Cortex of kidney (tissue), 1 donor: ENCODE measurements at places on chromosomes 12 and 14.

GRCh38 chr12:84785281-84785680 is 127.3 kb downstream of the SLC6A15 start:
- no peak for DNase-seq

DNA sequence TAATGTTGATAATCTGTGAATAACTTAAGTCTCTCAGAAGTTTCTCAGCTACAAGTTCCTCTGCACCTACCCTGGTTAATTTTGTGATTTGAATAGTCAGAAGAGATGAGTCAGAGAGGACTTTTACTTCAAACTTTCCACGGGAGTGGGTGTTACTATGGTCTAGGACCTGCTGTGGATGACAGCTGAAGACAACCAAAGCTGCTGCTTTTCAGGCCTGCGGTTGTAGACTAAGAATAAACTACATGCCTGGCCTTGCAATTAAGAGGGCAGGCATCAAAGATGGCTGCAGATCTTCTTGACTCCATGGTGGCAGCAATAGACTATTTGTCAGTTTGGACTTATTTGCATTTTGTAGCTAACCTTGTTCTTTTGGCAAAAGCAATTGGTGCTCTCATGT is 227.1 kb upstream of the KRR1 start:
- DNase-seq: no peak

DNA sequence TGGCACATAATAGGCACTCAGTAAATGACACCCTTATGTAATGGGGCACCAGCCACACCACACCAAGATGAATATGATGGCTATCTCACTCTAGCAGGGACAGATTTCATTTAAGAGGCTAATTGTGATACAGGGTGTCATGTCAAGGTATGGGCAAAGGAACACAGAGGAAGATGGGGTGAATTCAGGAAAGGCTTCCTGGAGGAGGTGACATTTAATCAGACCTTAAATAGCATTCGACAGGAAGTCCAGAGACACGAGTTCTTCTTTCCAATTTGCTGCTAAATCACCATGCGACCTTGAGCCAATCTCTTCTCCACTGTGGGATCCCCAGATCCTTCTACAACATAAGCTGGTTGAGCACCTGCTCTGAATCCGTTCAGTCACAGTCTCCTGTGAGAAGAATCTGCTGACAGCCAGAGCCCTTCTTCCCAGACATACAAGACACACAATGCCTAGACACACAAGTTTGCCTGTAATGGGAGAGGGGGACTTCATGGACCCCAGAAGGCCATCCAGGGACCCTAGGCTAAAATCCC is 1.5 kb upstream of the DTX1 start:
- no peak for DNase-seq

- no peak for DNase-seq
Observed at GRCh38 chr14:92686411-92686899, 62.0 kb downstream of the LGMN start.

- no peak for DNase-seq
Observed at GRCh38 chr12:127060310-127060847, 1206.6 kb upstream of the TMEM132C start.

DNA sequence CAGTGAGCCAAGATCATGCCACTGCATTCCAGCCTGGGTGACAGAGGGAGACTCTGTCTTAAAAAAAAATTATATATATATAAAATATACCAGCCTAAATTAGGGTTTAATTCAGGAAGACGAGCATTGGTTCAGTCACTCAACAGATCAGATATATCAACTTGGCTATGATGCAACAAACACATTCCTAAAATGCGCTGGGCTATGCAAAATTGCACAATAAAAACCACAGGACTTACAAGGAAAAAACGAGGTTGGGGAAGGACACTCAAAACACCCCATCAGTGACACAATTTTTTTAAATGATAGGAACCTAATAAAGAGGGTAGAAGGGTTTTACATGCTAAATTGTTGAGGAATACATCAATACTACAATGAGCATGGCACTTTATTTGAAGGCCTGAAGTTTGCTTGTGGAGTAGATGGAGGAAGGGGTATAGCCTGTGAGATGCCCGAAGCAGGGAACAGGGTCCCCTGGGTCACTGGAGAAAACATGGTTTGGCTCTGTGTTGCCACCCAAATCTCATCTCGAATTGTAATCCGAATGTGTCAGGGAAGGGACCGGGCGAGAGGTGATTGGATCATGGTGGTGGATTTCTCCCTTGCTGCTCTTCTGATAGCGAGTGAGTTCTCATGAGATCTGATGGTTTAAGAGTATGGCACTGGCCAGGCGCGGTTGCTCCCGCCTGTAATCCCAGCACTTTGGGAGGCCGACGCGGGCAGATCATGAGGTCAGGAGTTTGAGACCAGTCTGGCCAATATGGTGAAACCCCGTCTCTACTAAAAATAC is 71.2 kb downstream of the TNFAIP2 start:
- DNase-seq: no peak

GRCh38 chr12:113403435-113404415 is at the start of gene SDS:
Gene SDS, minus strand, starts transcription at chr12:113403887. Its CDS starts 4,179 bp downstream, at chr12:113399708.
- no peak for DNase-seq

DNA sequence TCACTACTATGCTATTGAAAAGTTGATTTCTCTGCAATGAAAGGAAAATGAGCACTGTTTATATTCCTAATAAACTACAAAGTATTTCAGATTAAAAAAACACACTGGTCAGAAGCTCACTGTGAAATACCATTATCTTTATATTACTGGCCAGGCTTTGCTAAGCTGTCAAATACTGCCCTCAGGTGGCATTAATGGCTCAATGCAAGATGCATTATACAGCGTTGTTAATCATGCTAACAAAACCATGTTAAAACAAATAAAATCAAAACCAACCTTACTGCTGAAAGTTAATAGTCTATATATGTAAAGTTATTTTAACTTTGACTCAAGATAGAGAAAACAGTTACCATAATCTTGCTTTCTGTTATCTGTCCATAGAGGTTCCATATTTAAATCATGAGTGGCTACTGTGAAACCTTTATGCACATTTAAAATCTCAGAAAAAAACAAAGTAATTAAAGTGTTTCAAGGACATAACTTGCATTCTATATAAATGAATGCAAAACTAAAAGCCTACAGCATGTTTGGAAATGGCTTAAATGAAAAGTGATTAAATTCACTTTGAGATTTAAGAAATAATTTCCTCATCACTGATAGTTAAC is 121.7 kb downstream of the RALGAPA1 start:
- no peak for DNase-seq

DNA sequence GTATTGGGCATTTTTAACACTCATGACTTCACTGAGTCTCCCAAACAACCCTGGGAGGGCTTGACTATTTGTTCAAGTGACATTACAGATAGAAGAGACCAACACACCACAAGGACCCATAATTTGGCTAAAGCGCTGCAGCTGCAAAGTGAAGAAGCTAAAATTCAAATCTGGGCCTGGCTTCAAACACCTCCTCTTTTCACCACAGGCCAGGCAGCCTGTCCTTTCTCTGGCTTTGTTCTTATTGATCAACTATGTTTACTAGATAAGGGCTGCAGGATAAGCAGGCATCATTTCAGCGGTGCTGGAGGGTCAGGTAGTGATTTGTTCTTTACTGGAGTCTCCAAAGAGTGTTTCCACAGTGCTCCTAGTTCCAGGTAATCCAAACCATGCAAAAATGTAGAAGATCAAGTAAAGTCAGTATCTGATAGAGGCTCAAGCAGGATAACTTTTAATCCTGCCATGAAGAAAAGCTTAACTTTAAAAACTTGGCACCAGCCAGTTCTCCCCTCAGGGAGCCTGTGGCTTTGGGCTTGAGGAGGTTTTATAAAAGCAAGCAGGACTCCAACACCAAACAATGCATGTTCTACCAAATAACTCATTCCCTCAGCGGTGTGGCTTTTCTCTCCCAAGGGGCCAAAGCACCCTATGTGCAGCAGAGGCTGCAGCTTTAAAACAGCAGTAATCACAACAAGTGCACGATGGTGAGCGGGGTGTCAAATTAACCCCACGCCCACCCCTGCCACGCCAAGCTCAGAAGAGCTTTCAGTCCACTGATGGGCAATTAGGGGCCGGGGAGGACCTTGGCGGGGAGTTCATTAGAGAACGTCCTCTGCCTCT is 16.8 kb downstream of the CLMN start:
- DNase-seq: no peak

- no peak for DNase-seq
Observed at GRCh38 chr12:5441497-5442236, 9.8 kb downstream of the NTF3 start.

DNA sequence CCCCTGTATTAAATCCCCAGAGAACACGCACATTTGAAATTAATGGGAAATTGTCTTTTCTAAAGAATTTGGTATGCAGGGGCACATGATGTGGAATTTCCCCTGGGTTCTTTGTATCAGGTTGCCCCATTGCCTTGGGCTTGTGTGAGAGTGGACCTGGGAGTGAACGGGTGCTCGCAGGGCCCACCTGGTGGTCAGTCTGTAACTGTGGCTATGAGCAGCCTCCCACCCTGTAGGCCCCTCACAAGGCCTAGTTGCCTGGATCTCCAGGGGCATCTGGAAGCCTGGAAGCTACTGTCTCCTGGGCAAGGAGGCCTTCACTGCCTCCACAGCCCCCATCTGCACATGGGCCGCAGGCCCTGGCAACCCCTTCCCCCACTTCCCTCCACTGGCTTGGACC is 96.7 kb downstream of the SLC25A47 start:
- no peak for DNase-seq

DNA sequence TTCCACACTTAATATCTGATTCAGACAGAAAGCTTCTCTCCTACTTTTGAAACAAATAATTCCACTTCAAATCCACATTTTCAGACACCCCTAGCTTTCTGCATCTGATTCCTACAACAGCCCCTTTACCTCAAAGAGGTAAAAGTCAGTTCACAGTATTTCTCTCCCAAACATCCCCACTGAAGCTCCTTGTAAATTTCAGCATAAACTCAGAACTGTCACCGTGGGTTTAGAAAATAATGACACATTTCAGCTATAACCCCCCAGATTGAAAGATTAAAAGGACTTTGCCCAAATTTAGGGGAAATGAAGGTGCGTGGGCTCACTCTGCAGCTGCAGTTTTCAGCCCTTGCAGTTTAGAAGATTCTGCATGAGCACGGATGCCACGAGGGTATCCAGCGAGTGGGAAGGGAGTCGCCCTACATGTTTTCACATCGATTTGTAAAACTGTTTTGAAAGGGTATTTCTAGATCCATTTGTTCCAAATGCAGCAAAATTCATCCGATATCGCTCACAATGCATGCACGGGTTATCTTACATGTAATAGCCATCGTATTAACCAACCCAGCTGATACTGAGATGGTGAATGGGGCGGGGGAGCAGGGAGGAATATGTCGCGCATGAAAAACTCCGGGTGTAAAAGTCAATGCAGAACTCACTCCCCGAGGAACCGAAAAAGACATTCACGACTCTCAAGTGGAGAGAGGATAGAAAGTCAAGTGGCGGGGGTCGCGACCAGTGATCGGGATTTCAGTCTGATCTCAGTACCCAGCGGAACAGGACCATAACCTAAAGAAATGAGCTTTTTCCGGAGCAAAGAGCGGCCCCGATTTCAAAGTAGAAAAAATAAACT is 5.0 kb upstream of the CCND2 start:
- DNase-seq: no peak

GRCh38 chr12:39357041-39357440 is 85.9 kb downstream of the KIF21A start:
- DNase-seq: no peak

GRCh38 chr12:5914387-5915149 is 30.5 kb downstream of the ANO2 start:
- DNase-seq: no peak

- no peak for DNase-seq
Observed at GRCh38 chr12:12704593-12705230, 8.7 kb upstream of the GPR19 start.

GRCh38 chr12:91513313-91513712 is 330.7 kb upstream of the DCN start:
- no peak for DNase-seq

GRCh38 chr14:92731622-92732115 is 16.8 kb downstream of the LGMN start:
- DNase-seq: no peak

DNA sequence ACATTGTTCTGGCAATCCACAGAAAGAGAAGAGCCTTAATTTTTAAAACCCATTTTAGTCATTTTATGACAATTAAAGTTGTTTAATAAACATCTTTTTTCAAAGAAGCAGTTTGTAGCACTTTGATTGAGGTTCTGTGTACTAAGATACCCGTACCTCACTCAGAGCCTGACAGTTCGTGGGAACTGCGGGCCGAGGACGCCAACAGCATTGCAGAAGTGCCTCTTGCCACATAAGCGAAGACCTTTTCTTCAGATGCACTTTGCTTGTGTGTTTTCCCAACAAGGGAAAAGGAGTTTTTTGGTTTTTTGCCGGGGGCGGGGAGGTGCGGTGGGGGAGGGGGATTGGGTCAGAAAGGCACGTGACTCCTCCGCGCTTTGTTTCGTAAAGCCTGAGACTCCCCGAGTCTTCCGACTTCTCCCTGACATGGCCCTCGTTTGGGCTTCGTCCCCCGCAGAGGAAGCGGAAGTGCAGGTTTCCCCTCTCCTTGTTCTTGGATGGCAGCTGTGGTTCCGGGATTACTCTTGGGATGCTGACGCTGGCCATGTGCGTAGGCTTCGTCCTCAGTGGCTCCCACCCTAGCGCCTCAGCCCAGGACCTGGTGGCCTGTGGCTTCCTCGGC is 70.8 kb downstream of the WDR20 start:
- no peak for DNase-seq

DNA sequence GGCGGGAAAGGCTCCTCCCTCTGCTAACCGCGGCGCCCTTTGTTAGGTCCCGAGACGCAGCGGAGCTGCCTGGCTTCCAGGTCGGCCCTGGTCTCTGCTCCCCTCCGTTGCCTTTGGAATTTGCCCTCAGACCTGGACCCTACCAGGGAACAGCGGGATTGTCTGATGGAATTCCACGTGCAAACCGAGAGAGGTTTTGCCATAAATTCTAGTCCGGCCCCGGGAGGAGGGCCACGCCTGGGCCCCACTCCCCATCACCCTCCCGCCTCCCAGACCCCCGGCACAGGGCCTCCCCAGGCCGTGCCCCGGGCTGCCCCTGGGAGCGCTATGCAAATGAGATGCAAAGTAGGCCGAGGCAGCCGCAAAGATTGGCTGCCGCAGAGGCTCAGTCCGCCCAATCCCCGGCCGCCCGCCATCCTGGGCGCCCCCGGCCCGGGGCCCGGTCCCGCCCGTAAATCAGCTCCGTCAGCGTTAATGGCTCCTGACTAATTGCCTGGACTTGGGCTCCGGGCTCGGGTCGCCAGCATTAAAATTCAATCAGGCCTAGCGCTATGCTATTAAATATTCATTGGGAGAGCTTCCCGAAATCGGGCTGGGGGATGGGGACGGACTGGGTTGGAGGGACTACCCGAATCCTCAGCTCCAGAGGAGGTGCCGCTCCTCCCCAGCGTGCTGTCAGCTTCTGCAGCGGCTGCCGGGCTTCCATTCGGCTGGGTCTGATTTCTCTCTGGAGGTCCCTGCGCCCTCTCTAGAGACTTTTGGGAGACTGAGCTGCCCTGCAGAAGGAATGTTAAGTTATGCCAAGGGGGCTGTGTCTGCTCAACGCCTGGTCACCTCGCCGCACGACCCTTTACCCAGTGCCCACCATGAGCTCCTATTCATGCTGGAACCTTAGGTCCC is 15.7 kb upstream of the FIGNL2 start:
- DNase-seq: no peak

- no peak for DNase-seq
Observed at GRCh38 chr12:1949771-1950470, 31.5 kb upstream of the CACNA2D4 start.
